Stimulated activated CD4-positive, alpha-beta T cell treated with anti-CD3 and anti-CD28 coated beads, Interleukin-15, amount 100 ng/mL, for 48 hours (primary cell): ENCODE measurements at places on chromosomes 1 and 21.

- DNase-seq, result no peak
These were observed 30.9 kb downstream of the RGS5 start for GRCh38 chr1:163171826-163172225.

GRCh38 chr1:239237912-239238311 is 148.5 kb upstream of the CHRM3 start:
- DNase-seq, result no peak

GRCh38 chr1:181134543-181135436 is 46.3 kb downstream of the IER5 start:
- DNase-seq, result no peak

DNA sequence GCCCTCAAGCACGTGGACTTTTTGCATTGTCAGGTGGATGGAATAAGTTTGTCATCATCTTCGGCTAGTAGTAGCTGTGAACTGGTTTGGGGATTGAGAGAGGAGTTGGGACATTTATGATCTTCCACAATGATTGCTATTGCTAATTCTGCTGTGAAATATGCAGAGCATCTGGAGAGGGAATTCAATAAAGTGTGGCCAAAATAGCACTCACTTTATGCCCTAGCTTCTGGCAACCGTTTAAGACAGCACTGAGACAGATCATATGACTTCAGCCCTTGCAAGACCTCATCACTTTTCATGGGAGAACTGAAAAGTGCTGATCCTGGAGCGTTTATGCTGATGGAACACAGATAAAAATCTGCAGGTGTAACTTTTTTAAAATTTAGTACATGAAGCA is 360.8 kb downstream of the GPATCH2 start:
- DNase-seq, result no peak

DNA sequence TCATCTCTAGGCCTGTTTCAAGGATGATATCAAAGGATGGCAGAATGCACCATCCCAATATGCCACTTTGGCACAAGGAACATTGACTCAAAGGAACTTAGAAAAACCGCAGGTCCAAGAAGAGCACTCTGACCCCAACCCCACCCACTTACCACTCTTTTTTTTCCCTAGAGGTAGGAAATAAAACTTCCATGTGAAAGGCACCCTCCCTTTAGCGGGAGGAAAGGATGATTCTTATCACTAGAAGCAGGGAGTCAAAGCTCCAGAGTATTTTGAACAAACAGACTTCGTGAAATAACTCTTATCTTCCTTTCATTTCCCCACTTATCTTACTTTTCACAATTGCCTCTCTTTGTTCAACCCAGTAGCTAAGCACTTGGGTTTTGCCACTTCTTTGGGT is 22.2 kb downstream of the PSMG1 start:
- DNase-seq, result no peak

GRCh38 chr1:198649232-198649967 is 10.6 kb downstream of the PTPRC start:
- no peak for DNase-seq

GRCh38 chr1:13762642-13763041 is 62.7 kb downstream of the PRDM2 start:
- no peak for DNase-seq
